Neural progenitor cell (in vitro differentiated cells): ENCODE measurements at places on chromosomes 12 and 14. TPM values are rescaled to one million over a fixed set of nuclear protein-coding genes. Genes with fewer than 3 reads are reported as not detected.
A peak's percentile ranks its signal among the peaks of the same experiment; 100 is the strongest.

DNA sequence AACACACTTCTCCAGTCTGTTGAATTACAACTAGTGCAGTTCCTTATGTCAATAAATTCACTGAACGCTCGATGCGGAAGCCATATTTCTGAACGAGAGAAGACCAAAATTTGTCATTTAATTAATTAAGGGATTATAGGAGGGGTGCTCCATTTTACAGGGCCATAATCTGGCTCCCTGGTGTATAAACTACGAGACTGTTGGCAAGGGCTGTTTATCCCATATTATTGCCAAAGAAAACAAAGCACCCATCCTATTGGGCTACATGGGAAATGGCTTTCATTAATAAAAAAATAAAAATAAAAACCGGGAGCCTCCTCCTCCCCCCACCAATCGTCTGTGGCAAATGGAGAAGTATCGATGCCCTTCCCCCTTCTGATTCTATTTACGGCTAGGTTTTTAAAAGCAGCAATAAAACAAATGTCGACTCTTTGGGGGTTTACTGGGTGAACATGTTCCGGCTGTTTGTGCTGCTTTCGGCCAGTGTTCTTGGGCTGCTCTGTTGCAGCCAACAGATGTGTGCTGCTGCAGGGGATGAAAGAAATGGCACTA, 24.8 kb downstream of the ATF7 start:
- no peak for DNase-seq
- H3K4me3 ChIP-seq, result no peak overlapping the region
- no peaks in the 10 kb centered on the region for H3K36me3 ChIP-seq
- no peak overlapping the region for H3K27ac ChIP-seq
- no peaks in the 10 kb centered on the region for H3K27me3 ChIP-seq

GRCh38 chr12:51322452-51322851, 1.5 kb downstream of the BIN2 start:
- no peaks in the 10 kb centered on the region for H3K36me3 ChIP-seq
- no peak for DNase-seq
- peaks cover 54% of the 10 kb centered on the region for H3K4me1 ChIP-seq
- H3K27me3 ChIP-seq, result no peaks in the 10 kb centered on the region

The IFNG-AS1 gene
- not detected in 2 replicates for total RNA-seq

The RNASE1 gene
- total RNA-seq, result 5.7 TPM in 1 of 2 replicates, not detected in the other

The DLGAP5 gene
- total RNA-seq, result 191 and 313 TPM in 2 replicates

DNA sequence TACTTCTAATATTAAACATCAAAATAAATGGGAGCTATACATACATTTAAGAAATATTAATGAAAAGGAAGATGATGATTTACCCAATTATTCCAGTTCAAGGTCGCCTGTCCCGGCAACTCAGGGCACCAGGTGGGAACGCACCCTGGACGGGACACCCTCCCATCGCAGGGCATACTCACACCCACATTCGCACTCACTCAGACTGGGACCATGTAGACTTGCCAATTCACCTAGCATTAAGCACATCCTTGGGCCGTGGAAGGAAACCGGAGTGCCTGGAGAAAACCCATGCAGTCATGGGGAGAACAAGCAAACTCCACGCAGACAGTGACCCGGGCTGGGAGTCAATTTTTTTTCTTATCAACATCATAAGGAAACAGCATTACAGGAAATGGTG, 474.9 kb downstream of the APAF1 start:
- no peak overlapping the region for H3K27ac ChIP-seq
- no peaks in the 10 kb centered on the region for H3K27me3 ChIP-seq
- H3K36me3 ChIP-seq, result no peaks in the 10 kb centered on the region
- DNase-seq, result no peak
- H3K4me1 ChIP-seq, result no peaks in the 10 kb centered on the region

The POTEG gene
- not detected in 2 replicates for total RNA-seq

DNA sequence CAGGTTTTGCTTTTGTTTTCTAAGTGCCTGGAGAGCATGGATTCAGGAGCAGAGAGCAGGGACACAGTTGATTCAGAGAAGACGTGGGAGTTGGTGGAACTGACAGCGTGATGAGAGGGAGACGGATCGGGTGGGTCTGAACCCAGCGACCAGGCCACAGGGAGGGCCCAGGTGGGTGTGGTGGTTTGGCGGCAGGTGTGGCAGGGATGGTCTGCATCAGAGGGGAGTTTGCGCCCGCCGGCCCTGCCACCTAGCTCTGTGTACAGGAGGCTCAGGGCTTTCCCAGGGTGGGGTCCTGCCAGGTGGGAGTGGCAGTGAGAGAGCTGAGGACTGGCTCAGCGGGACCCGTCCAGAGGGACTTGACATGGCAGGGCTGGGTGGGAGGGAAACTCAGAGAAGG, 33.3 kb upstream of the DIO3 start:
- H3K27me3 ChIP-seq, result no peaks in the 10 kb centered on the region
- H3K4me1 ChIP-seq, result no peaks in the 10 kb centered on the region
- no peaks in the 10 kb centered on the region for H3K36me3 ChIP-seq
- no peak for DNase-seq
- no peak overlapping the region for H3K4me3 ChIP-seq

The PDZRN4 gene
- 0.06 and 0.09 TPM in 2 replicates for total RNA-seq

- H3K36me3 ChIP-seq, result no peaks in the 10 kb centered on the region
- DNase-seq, result peak; percentile 35
- H3K27me3 ChIP-seq, result peaks cover 31% of the 10 kb centered on the region
Measured at GRCh38 chr12:230925-231671, 17.1 kb upstream of the SLC6A12 start.

The KRT78 gene
- not detected in 2 replicates for total RNA-seq

DNA sequence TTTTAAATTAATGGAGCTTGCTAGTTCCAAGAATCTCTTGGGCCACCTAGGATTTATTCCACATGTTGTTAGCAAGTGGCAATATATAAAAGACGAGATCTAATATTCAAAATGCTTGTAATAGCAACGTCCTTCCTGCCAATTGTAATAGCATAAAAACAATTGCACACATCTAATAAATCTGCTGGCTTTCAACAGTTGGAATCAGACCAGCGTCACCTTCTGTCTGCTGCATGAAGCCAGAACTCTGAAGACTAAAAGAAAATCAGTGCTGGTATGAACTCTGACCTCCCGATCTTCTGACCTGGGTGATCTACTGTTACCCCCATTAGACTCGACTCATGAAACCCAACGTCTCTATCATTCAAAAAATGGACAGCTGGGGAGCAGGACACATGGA, 100.6 kb downstream of the DIO2 start:
- no peaks in the 10 kb centered on the region for H3K4me1 ChIP-seq
- no peaks in the 10 kb centered on the region for H3K36me3 ChIP-seq
- no peak overlapping the region for H3K4me3 ChIP-seq
- H3K27me3 ChIP-seq, result no peaks in the 10 kb centered on the region
- H3K27ac ChIP-seq, result no peak overlapping the region
- no peak for DNase-seq

DNA sequence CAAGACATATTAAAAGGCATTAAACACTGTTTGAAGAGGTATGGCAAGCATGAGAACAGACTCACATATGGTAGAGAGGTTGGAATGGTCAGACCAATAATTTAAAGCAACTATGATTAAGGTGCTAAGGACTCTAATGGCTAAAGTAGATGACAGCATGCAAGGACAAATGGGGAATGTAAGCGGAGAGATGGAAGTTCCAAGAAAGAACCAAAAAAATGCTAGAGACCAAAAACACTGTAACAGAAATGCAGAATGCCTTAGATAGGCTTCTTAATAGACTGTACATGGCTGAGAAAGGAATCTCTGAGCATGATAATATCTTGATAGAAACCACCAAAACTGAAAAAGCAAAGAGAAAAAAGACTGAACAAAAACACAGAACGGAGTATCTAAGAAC, 77.4 kb downstream of the RIN3 start:
- no peak for DNase-seq
- no peaks in the 10 kb centered on the region for H3K4me1 ChIP-seq
- no peak overlapping the region for H3K27ac ChIP-seq
- no peaks in the 10 kb centered on the region for H3K36me3 ChIP-seq
- H3K27me3 ChIP-seq, result no peaks in the 10 kb centered on the region

The MSI1 gene
- total RNA-seq, result 40.2 and 48.6 TPM in 2 replicates

DNA sequence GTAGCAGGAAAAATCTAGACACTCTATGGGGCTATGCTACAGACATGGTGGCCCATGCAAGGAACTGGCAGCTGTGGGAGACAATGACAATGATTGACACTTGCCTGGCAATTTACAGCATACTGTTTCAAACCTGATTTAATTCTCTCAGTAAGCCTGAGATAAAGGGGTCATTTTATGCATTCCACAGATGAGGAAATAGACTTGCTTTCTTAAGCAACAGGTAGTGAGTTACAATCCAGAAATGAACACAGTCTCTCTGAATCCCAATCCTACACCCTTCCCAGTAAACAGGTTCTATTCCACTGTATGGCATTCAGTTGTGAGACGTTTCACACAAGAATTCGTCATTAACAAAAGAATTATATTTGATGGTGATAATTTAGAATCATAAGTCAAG, 15.5 kb upstream of the PCNX1 start:
- no peaks in the 10 kb centered on the region for H3K27me3 ChIP-seq
- H3K4me1 ChIP-seq, result no peaks in the 10 kb centered on the region
- H3K27ac ChIP-seq, result no peak overlapping the region
- DNase-seq, result no peak
- H3K4me3 ChIP-seq, result no peak overlapping the region
- no peaks in the 10 kb centered on the region for H3K36me3 ChIP-seq

- peak; percentile 78 for DNase-seq
- H3K4me1 ChIP-seq, result peaks cover 18% of the 10 kb centered on the region
- H3K36me3 ChIP-seq, result no peaks in the 10 kb centered on the region
- H3K27ac ChIP-seq, result peak overlapping the region; percentile 47
- peaks cover 21% of the 10 kb centered on the region for H3K27me3 ChIP-seq
Measured at GRCh38 chr14:105491366-105491973, 424 bp downstream of the TEDC1 start.

GRCh38 chr14:26947265-26947664, 349.4 kb upstream of the NOVA1 start:
- no peak for DNase-seq
- no peak overlapping the region for H3K4me3 ChIP-seq
- H3K36me3 ChIP-seq, result no peaks in the 10 kb centered on the region
- H3K27ac ChIP-seq, result no peak overlapping the region
- no peaks in the 10 kb centered on the region for H3K27me3 ChIP-seq

The TMEM30B gene
- 0.07 and 0.09 TPM in 2 replicates for total RNA-seq

DNA sequence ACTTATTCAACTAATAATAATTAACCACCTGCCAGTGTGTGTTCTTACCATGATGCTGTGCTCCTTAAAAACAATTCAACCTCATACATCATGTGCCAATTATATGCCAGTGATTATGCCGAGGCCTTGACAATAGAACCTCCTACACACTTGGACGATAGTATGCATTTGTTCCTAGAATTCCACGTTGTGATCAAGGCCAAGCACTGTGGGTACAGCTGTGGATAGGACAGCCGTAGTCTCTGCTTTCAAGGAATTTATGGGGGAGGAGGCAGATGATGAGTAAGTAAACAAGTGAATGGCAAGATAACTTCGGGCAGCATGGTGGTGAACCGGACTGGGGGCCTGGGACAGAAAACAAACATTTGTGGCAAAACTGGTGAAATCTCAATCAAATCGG, 18.0 kb upstream of the MYO1H start:
- H3K36me3 ChIP-seq, result no peaks in the 10 kb centered on the region
- H3K4me3 ChIP-seq, result no peak overlapping the region
- no peak for DNase-seq
- H3K27ac ChIP-seq, result no peak overlapping the region
- H3K27me3 ChIP-seq, result no peaks in the 10 kb centered on the region
- H3K4me1 ChIP-seq, result peaks cover 15% of the 10 kb centered on the region

DNA sequence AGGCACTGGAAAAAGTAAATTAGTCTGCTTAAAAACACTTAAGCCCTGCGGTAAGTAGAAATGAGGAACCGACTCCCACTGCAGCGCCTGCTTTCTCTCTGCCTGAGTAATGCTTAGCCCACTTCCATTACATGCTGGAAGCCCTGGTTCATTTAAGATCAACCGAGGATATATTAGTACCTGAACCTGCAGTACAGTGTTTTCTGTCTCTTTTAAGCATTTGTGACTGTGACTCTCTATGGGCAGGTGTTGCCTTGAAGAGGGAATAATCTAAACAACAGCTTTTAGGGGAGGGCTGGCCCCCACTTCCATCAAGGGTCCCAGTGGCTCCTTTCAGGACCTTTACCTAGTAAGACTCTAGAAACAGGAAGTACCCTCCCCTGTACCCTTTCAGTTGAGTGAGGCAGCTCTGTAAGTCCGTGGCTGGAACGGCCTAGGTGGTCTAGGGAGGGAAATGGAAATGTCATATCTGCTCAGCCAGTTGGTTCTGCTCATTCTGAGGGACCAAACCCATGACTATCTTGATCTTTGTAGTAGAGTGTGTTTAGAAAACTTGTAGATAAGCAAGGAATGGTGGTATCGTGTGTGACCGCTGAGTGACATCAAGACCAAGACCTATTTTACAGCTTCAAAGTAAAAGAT, 56.2 kb downstream of the FNTB start:
- H3K4me1 ChIP-seq, result no peaks in the 10 kb centered on the region
- no peaks in the 10 kb centered on the region for H3K36me3 ChIP-seq
- no peak for DNase-seq
- H3K4me3 ChIP-seq, result no peak overlapping the region
- H3K27ac ChIP-seq, result no peak overlapping the region
- H3K27me3 ChIP-seq, result no peaks in the 10 kb centered on the region

GRCh38 chr12:52166672-52167071, 25.1 kb downstream of the KRT80 start:
- no peak overlapping the region for H3K4me3 ChIP-seq
- H3K36me3 ChIP-seq, result no peaks in the 10 kb centered on the region
- no peaks in the 10 kb centered on the region for H3K27me3 ChIP-seq
- DNase-seq, result no peak

- H3K36me3 ChIP-seq, result no peaks in the 10 kb centered on the region
- H3K4me1 ChIP-seq, result peaks cover 6% of the 10 kb centered on the region
- H3K4me3 ChIP-seq, result no peak overlapping the region
Measured at GRCh38 chr14:78123650-78124253, 46.4 kb upstream of the NRXN3 start.

GRCh38 chr12:63010698-63011097, 75.7 kb upstream of the PPM1H start:
- H3K4me1 ChIP-seq, result no peaks in the 10 kb centered on the region
- H3K27me3 ChIP-seq, result no peaks in the 10 kb centered on the region
- no peak overlapping the region for H3K27ac ChIP-seq
- no peaks in the 10 kb centered on the region for H3K36me3 ChIP-seq
- no peak for DNase-seq

DNA sequence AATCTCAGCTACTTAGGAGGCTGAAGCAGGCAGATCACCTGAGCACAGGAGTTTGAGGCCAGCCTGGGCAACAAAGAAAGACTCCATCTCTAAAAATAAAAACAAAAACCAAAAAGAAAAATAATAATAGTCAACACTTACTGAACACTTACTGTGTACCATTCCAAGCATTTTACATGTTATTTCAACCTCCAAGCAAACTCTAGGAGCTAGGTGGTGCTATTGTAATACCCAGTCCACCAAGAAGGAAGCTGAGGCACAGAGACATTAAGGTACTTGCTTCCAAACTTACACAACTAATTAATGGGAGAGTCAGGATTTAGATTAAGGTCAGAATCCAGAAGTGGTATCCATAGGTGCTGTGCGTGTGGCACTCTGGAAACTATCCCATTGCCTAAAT, 13.7 kb upstream of the OR6J1 start:
- no peaks in the 10 kb centered on the region for H3K27me3 ChIP-seq
- peaks cover 6% of the 10 kb centered on the region for H3K4me1 ChIP-seq
- H3K4me3 ChIP-seq, result no peak overlapping the region
- H3K36me3 ChIP-seq, result no peaks in the 10 kb centered on the region
- no peak overlapping the region for H3K27ac ChIP-seq
